ENCODE measurements at places on chromosomes 7 and 10.

GRCh38 chr10:12252882-12253546 lies 57.0 kb downstream of the CDC123 start:
- no peaks in the 10 kb centered on the region for H3K4me1 ChIP-seq
- no peak for DNase-seq
- no peak overlapping the region for H3K4me3 ChIP-seq
- no peaks in the 10 kb centered on the region for H3K27me3 ChIP-seq
- H3K27ac ChIP-seq = no peak overlapping the region

- no peaks in the 10 kb centered on the region for H3K27me3 ChIP-seq
- H3K4me3 ChIP-seq = no peak overlapping the region
- no peak for DNase-seq
- no peak overlapping the region for H3K27ac ChIP-seq
These were observed 476.2 kb upstream of the GALNT17 start for GRCh38 chr7:70655694-70656093.

DNA sequence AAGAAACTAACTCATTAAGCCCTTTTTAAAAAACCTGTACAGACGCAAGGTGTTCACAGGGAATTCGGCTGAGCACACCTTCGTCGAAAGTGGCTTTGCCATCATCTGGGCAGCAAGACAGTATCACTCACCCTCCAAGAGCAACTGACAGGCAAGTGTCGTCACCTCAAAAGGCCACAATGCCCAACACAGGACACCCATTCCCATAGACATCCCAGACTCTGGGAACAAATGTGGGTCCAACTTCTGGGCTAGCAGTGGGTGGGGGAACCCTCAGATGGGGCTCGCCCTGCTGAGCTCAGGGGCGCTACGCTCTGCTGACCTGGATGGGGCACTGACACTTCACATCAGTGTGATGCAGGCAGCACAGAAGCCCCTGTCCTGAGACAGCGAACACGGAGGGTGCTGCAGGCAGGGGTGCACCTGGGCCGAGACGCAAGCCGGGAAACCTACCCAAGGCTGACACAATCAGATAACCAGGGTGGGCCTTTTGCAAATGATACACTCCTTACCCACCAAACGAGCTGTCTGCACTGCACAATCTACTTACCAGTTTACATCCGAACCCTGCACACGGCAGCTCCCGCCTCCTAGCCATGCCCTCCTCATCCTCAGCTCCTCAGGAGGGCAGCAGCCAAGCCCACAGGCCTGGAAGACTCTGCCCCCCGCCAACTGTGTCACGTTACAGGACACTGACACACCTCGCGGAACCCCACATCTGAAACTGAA lies 1.7 kb downstream of the DIP2C start:
- no peak for DNase-seq
- peak overlapping the region; percentile 84 for H3K27ac ChIP-seq
- H3K4me1 ChIP-seq = peaks cover 16% of the 10 kb centered on the region
- H3K4me3 ChIP-seq = peak overlapping the region; percentile 90

DNA sequence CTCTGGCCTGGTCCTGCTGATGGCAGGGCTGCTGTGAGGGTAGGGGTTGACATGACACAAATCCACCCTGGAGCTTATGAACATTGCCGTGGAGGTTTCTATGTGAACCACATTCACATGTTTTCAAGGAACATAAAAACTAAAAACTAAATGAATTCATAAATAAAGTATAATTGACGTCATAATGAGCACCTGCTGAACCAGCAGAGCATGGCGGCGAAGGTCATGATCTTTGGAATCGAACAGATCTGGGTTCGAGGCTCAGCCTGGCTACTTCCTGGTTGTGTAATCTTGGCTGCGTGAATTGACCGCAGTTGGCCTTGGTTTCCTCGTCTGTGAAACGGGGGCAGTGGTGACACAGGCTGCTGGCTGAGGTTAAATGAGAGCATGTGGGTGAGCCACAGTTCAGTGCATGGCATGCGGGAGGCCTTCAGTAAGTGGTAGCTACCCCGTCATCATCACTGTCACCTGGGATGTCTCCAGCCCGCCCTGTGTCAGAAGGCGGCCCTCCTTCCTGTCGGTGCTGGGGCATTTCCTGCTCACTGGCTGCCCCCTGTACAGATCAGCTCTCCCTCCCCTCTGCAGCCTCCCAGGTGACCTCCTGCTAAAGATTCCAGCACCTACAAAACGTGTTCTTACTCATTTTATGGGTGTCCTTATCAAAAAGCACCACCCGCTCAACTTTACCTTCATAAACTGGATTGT lies 190.3 kb upstream of the SHH start:
- H3K27ac ChIP-seq = no peak overlapping the region
- H3K27me3 ChIP-seq = no peaks in the 10 kb centered on the region
- H3K4me3 ChIP-seq = no peak overlapping the region
- DNase-seq = no peak
- H3K4me1 ChIP-seq = no peaks in the 10 kb centered on the region

- no peak overlapping the region for H3K27ac ChIP-seq
- no peaks in the 10 kb centered on the region for H3K27me3 ChIP-seq
- H3K36me3 ChIP-seq = no peaks in the 10 kb centered on the region
- no peaks in the 10 kb centered on the region for H3K4me1 ChIP-seq
These were observed 204.3 kb downstream of the DGKI start for GRCh38 chr7:137642472-137642871.

- DNase-seq = no peak
- H3K4me3 ChIP-seq = no peak overlapping the region
- H3K36me3 ChIP-seq = no peaks in the 10 kb centered on the region
- H3K4me1 ChIP-seq = no peaks in the 10 kb centered on the region
- no peaks in the 10 kb centered on the region for H3K27me3 ChIP-seq
These were observed 96.5 kb upstream of the PIP4K2A start for GRCh38 chr10:22810643-22811465.

DNA sequence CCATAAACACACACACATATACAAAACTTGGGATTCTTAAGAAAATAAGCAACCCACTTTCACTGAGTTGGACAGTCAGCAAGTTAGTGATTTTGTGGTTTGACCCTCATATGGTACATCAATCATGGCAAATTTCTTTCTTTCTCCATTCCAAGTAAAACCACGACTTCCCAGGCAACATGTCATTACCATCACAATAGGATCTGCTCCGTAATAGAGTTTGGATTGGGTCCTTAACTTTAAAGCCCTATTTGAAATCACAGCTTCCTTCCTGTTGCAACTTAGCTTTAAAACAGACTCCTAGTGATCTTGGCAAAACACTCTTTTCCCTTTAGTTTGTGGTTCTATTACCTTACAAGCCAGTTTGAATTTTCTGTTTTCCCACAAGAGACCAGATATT lies 483.6 kb downstream of the INHBA start:
- H3K36me3 ChIP-seq = no peaks in the 10 kb centered on the region
- H3K4me3 ChIP-seq = no peak overlapping the region
- H3K4me1 ChIP-seq = no peaks in the 10 kb centered on the region

DNA sequence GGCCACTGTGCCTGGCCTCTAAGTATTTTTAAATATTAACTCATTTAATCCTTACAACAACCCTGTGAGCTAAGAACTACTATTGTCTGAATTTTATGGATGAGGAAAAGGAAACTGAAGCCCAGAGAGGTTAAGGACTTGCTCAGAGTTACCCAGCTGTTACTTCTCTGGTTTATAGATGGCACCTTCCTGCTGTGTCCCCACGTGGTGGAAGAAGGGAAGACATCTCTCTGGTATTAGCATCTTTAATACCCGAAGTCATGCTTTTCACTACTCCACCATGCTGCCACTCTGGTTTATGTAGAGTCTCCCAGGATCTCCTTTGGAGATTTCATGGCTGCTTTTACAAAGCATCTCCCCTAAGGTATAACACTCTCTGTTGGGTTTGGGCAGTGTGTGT lies 105.5 kb upstream of the MKLN1 start:
- H3K27me3 ChIP-seq = no peaks in the 10 kb centered on the region
- H3K27ac ChIP-seq = no peak overlapping the region
- no peak overlapping the region for H3K4me3 ChIP-seq

DNA sequence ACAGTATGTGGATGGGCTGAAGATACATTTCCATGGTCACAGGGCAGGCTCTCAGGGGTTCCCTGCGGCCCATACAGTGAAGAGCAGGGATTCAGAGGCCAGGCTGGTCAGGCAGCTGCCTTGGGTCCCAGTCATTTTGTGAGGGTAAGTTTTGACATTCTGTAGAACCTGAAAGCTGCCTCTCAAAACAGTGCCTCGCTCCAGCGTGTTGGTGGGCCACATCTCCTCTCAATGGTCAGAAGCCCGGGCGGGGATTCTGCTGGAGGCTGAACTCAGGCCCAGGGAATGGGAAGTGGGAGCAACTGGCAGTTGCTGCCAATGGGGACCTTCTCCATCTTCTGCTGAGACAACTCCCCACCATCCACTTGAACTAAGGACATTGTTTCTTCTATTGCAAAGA lies 190.0 kb downstream of the PTPN20 start:
- no peaks in the 10 kb centered on the region for H3K36me3 ChIP-seq
- H3K27me3 ChIP-seq = no peaks in the 10 kb centered on the region
- no peak overlapping the region for H3K4me3 ChIP-seq
- H3K27ac ChIP-seq = no peak overlapping the region
- DNase-seq = no peak
